D721Med (cell line): ENCODE measurements at places on chromosomes 6 and 20.

DNA sequence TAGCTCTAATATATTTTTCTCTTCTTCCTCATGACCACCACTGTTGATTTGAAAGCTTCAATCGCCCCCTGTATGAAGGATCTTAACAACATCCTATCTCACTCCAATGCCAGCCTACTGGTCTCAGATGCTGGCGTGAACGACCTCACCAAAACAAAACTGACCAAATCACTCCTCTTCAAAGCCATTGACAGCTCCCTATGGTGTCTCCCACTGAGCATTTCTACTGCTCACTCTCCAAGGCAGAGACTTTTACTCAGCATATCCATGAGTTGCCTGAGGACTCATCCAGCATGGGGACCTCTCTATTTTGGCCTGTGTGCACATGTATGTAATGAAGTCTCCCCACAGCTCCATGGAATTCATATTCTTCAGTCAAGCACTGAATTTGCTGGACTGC, 520.4 kb downstream of the TFAP2B start:
- no peak for DNase-seq

DNA sequence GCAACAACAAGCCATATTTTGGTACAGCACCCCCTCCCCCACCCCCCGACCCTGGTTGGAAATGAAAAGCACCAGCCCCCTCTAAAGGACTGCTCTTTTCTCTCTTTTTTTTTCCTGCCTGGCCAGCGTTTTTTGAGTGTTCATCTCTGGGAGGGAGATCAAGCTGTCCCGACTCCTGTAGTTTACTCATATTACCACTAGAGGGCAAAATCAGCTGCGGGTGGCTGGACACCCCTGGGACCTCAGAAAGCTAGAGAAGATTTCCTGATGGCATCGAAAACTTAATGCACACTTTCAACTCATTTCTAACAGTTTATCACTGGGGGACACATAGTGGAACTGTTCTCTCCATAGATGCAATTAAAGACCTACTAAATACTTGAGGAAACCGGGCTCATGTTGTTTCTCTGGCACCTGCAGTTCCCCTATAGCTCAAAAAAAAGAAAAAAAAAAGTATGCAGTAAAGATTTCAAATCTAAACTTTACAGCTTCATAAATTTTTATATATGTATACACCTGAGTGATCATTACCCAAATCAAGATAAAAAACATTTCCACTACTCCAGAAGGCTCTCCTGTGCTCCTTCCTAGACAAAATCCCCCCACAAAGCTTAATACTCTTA, 24.4 kb downstream of the CNBD2 start:
- DNase-seq = peak; percentile 51

GRCh38 chr6:150905769-150906168, 40.3 kb downstream of the MTHFD1L start:
- DNase-seq = no peak

DNA sequence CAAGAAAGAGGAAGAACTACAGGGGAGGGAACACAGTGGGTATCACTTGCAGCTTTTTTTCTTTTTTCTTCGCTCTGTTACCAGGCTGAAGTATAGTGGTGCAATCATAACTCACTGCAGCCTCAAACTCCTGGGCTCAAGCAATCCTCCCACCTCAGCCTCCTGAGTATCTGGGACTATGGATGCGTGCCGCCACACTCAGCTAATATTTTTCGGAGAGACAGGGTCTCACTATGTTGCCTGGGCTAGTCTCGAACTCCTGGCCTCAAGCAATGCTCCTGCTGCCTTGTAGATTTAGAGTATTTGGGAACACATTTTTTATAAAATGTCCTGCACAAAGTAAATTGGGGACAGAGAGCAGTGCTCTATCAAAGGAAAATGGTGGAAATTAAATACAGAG, 28.3 kb downstream of the PARD6B start:
- DNase-seq = no peak

DNA sequence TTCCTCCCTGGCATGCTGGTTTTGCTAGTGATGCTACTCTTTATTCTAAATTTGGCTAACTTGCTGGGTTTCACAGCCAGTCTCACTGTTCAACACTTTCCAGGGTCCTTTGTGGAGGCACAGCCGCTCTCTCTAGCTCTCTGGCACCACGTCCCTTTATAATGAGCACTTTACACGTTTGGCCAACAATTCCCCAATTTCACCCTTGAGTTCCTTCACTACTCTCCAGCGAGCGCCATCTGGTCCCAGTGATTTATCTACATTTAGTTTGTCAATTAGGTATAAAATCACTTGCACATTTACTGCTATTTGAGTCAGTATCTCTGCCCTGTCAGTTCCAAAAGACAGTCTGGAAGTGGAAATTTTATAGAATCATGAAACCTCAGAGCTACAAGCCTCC, 241.9 kb upstream of the MOCS1 start:
- DNase-seq = no peak

DNA sequence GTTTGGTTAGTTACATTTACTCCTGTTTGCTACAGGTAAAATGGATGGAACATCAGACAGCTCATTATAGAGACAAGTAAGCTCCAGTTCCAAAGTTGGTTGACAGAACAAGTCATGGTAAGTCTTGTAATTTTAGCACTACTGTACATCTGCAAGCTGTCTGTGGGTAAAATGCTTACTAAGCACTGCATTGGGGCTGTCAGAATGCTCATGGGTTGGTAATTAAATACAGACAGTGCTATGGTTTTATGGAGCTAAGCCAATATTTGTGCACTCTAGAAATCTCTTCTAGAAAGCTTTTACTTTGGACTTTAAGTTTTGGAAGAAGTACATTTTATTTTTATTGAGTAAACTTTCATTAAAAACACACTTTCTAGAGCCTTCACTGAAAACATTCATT, 419.2 kb upstream of the MMS22L start:
- no peak for DNase-seq

GRCh38 chr20:20391115-20391514, 23.2 kb downstream of the INSM1 start:
- no peak for DNase-seq

DNA sequence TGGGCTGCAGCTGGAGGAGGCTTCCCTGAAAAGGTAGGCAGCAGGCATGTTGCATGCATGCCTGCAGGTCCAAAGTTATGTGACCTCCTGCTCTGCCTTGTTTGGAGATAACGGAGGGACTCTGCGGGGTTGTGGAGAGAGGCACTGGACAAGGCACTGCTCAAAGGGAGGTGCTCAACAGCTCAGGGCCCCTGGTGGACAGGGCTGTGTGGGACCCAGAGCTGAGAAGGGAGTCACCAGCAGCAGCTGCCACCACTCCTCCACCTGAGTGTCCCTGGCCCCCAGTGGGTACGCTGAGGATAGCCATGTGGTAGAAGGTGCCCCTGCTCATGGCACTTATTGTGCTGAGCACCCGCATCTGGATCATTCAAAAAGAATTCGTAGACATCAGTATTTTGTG, 15.5 kb upstream of the CST8 start:
- DNase-seq = no peak

DNA sequence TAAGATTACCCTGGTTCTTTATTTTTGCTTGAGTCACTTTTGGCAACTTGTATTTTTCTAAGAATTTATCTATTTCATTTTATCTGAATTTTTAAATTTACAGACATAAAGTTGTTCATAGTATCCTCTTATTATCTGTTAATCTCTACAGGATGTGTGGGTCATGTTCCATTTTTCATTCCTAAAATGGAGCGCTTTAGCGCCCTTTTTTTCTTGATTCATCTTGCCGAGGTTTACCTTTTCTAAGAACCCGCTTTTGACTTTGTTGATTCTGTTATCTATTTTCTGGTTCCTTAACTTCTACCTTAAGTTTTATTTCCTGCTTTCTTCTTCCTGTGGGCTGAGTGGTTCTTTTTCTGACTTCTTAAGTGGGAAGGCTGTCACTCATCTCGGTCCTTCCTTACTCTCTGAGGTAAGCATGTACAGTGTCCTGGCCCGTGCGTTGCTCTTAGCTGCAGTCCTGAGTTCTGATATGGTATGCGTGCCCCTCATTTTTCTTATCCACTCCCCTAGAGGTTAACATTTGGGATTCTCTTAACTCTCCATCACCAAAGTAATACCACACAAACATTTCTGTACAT, 399.8 kb downstream of the CDC5L start:
- no peak for DNase-seq

GRCh38 chr6:45148278-45148677, 179.9 kb upstream of the RUNX2 start:
- no peak for DNase-seq

GRCh38 chr6:46921059-46921458, 679 bp downstream of the ADGRF5 start:
- no peak for DNase-seq

- no peak for DNase-seq
Observed at GRCh38 chr6:28489366-28490204, 26.0 kb downstream of the GPX6 start.

- no peak for DNase-seq
Observed at GRCh38 chr20:4989570-4989969, 11.7 kb downstream of the SLC23A2 start.

- DNase-seq = no peak
Observed at GRCh38 chr20:31835977-31836852, 9.2 kb downstream of the FOXS1 start.

GRCh38 chr6:79670789-79671188, 39.7 kb downstream of the SH3BGRL2 start:
- no peak for DNase-seq

GRCh38 chr6:136226027-136226673, 24.0 kb downstream of the MTFR2 start:
- no peak for DNase-seq

DNA sequence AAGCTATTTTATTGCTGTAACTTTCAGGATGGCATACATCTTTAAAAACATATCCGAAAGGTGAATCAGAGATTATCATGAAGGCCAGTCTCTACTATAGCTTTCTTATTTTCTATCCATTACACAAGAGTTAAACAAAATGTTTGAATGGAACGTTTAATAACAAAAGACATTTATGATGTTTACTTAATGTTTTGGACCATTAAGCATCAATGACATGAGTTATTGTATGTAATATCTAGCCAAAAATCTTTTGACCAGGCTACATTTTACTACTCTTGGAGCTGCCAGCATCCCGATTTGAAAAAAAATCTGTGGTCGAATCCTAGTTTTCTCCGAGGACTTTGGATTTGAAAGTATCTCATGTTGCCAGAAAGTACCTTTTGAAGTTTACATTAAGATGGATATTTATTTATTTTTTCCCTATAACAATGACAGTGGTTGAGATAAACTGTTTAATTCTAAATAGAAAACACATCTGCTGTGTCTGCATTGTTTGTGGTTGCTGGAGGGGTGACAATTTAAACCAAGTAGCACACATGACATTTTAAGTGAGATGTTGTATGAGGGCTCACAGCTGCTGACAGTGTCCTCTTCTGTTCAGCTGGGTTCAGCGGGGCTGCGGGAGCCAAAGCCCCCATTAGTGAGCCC, 293.7 kb upstream of the TCF21 start:
- DNase-seq = no peak

DNA sequence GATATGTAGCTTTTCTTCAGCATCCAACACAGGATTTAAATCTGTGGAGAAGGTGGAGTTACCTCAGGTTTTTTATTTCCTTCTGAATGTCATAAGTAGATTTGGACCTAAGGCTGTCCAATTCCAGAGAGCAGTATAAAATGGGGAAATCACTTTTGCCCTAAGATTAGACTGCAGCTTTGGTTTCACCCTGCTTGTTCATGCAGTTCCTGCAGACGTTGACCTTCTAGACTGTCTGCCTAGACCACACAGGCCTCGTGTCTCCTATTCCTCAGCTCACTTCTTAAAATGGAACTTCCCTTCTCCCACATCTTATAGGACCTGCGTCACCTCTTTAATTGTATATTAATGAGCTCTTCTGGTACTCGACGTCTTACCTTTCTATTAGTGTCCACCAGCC, 26.0 kb upstream of the C6orf62 start:
- DNase-seq = no peak

DNA sequence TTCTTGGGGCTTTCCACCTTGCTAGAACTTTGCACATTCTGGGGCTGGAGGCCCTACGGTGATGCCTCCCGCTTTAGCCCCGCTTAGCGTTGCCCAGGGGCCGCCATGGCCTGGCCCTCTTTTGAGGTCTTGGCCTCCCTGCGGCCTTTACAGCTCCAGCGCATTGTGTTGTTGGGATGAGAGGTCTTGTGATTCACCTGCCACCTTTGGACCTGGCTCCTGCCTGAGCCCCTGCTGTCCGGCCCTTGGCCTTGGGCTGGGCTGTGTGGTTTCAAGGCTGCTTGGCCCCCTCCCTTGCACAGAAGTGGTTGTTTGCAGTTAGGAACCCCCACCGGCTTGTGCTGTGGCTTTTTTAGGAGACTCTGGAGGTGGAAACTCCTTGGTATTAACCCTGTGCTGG, 61.0 kb upstream of the CDH4 start:
- DNase-seq = no peak

DNA sequence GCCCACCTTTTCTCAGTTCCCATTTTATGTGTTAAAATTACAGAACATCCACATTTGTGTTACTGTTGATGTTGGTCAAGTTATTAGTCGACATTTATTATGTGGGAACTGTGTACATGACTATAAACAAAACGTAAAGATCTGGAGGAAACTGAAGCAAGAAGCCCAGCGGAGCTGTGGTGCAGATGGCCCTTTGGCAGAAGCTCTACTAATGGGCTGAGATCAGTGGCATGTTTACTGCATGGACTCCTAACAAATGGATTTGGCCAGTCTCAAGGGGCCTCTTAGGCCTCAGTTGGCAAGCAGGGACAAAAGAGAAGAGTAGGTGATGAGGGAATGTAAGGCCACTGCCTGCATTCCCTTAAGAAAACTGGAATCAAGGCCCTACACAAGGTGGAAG, 282.1 kb upstream of the TCF21 start:
- no peak for DNase-seq

DNA sequence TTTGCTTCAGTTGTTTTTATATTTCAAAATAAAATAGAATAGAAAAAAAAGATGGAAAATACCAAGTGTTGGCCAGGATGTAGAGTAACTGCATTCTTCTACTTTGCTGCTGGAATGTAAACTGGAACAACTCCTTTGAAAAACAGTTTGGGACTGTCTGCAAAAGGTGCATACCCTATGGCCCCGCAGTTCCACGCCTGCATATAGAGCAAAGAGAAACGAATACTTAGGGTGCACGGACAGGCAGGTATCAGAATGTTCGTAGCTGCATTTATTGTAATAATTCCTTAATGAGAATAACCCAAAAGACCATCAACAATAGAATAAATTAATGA, 603 bp upstream of the RAB23 start:
- DNase-seq = no peak

- DNase-seq = no peak
Observed at GRCh38 chr6:20416567-20417345, 15.1 kb downstream of the E2F3 start.

GRCh38 chr6:56353860-56354259, 106.5 kb upstream of the COL21A1 start:
- no peak for DNase-seq

- no peak for DNase-seq
Observed at GRCh38 chr20:2387580-2387979, 6.9 kb downstream of the TGM6 start.

GRCh38 chr6:69584913-69585729, 211.7 kb downstream of the LMBRD1 start:
- no peak for DNase-seq
